Inflammatory macrophage treated with lipopolysaccharide for 1 hour (primary cell): ENCODE measurements at places on chromosomes 1 and 21.

DNA sequence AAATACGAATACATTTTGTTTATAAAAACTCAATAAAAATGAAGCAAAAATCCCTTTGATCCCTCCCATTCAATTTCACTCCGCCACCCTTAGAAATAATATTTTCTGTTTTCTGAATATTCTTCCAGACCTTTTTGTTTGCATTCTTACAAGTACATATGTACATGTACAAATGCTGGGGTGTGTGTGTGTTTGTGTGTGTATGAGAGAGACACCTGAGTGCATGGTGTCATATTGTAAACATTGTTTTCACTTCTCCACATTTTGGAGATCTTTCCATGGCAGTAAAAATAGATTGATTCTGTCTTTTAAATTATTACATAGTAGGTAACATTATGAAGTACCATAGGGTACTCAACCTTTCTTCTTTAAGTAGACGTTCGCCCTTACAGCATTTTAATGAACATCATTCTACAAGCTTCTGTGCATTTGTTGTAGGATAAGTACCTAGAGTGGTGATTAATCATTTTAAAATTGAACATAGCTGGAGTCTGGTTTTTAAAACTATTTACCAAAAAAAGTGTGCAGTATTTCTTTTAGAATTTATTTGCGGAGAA is 1.3 kb upstream of the MPC2 start:
- no peak for DNase-seq

- DNase-seq = no peak
These were observed 29.6 kb upstream of the WASF2 start for GRCh38 chr1:27519331-27520258.

DNA sequence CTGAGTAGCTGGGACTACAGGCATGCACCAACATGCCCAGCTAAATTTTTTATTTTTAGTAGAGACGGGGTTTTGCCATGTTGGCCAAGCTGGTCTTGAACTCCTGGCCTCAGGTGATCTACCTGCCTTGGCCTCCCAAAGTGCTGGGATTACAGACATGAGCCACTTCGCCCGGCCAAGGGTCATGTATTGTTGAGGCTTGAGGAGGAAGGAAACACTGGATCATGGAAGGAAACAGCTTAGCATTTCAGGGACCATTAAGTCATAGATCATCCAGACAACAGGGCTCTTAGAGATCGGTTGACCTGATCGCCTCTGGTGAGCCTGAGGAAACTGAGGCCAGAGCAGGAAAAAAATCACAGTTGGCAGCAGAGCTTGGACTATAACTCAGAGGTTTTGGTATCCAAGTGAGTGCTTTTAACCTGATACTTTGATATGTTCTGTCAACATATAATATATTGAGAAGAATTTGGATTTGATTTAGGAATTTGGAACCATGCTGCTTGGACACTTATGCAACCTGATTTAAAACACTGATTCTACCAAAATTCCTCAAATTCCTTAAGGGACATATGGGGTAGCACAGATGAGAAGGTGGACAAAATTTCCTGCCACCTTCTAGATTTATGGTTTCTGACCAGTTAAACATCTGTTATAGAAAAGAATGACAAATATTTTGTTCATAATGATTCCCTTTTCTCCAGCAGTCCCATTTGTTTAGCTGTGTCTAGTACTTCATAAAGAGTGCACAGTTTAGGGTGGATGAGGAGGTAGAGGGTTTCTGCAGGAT is 13.1 kb upstream of the BMP8A start:
- no peak for DNase-seq

DNA sequence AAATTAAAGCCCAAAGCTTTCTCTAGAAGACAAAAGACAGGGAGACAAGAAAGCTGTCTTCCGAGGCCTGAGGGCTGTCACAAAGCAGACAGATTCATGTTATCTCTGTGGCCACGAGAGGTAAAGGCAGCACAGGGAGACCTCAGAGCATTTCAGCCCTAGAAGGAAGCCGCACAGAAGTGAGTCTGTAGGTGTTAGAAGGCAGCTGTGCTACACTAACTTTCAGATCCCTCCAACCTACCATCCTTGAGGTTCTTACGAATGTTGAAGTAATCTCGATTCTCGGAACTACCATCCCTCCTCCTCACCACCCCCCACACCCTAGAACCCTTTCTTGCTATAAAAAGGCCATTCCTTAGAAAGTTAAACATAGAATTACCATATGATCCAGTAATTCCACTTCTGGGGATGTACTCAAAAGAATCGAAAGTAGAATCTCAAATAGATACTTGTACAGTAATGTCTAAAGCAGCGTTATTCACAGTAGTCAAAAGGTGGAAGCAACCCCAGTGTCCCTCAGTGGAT is 21.5 kb upstream of the LYST start:
- DNase-seq = no peak

GRCh38 chr1:172657586-172657985 is 1.3 kb upstream of the FASLG start:
- DNase-seq = no peak

GRCh38 chr1:52636721-52637695 is 4.0 kb downstream of the SHISAL2A start:
- peak; percentile 38 for DNase-seq

DNA sequence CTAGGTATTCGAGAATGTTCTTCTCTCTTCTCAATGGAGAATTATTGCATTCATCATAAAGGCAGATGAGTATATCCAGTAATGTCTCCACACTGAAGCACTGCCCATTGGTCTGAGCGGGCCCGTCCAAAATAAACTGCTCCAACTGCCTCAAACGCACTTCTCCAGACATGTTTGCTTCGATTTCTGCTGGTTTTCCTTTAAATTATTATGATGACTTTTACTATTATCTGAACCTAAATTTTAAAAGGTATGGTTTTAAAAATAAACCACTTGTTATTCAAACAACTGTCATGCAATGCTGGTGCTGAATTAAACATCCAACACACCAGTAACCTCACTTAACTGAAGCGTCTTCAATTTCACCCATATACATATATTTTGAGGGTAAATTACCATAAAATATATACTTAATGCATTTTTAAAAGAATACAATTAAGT is 1.3 kb downstream of the CDC42BPA start:
- no peak for DNase-seq

GRCh38 chr1:36377791-36378492 is 7.8 kb downstream of the STK40 start:
- DNase-seq = peak; percentile 54

GRCh38 chr21:36861595-36862323 is 104.7 kb downstream of the HLCS start:
- no peak for DNase-seq

DNA sequence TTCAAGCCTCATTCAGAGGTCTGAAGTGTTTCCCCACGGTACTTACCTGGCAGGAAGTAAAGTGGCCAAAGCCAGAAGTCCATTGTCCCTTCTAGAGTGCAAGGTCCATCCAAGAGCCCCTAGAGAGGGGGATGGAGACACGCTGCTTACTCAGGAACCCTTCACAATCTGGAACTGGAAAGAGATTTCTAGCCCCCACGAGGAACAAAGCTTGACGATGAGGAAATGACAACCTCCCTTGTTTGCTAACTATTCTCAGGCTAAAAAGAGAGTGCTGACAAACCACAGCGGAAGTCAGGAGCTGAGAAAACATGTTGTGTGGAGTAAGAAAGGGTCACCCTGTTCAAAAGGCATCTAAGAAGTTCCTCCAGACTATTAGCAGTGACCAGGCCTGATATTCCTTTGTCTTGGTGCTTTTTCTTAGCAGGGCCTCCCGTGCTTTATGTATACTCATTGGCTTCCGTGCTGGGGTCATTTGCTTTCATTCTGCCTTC is at the start of gene FCMR:
FCMR (minus strand) TSS at position 170 of the 494 bp plus-strand sequence; CDS start at position 83, 87 bp downstream.
- DNase-seq = peak; percentile 74

- DNase-seq = no peak
These were observed 415.1 kb downstream of the ADGRL2 start for GRCh38 chr1:82215853-82216175.

DNA sequence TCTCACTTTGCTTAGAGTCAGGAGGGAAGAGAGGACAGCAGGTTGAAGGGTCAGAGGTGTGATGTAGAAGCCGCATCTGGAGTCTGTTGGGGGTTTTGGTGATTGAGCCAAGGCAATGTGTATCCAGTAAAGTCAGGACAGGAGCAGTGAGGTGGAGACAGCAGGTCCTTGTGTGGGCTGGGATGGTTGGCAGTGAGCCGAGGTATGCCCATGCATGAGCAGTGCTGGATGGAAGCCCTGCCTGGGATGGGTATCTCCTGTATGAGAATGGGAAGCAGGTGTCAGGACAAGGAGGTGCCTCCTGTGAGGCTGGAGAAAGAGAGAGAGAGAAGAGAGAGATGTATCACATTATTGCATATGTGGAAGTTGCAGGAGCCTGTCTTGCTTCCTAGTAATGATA is 90.0 kb downstream of the OBSCN start:
- no peak for DNase-seq

DNA sequence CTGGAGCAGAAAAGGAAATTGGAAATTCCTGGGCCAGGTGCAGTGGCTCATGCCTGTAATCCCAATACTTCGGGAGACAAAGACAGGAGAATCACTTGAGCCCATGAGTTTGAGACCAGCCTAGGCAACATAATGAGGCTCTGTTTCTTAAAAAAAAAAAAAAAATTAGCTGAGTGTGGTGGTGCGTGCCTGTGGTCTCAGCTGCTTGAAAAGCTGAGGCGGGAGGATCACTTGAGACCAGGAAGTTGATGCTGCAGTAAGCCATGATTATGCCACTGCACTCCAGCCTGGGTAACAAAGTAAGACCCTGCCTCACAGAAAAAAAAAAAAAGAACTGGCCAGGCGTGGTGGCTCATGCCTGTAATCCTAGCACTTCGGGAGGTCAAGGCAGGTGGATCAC is 56.7 kb downstream of the SRSF11 start:
- DNase-seq = no peak

DNA sequence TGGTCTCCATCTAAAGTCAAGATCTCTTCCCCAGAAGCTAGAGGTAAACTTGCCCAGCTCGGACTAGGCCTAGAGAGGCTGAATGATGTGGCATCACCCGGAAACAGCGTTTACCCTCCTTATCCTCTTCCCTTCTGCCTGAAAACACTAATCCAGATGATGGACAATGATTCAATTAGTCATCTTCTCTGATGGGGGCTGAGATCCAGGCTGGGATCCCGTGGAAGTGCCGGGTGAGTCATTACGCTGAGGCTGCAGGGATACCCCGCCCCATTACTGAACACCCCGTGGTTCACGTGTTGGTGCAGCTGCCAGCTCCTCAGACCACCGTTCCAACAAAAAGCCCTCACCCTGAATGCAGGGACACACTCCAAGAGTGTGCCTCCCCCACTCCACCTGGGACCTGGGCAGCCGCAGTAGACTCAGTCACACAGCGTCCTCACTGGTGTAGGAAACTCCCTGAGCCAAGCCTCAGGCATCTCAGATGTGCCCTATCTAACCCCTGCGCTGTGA is 2.0 kb downstream of the S100A6 start:
- DNase-seq = no peak

DNA sequence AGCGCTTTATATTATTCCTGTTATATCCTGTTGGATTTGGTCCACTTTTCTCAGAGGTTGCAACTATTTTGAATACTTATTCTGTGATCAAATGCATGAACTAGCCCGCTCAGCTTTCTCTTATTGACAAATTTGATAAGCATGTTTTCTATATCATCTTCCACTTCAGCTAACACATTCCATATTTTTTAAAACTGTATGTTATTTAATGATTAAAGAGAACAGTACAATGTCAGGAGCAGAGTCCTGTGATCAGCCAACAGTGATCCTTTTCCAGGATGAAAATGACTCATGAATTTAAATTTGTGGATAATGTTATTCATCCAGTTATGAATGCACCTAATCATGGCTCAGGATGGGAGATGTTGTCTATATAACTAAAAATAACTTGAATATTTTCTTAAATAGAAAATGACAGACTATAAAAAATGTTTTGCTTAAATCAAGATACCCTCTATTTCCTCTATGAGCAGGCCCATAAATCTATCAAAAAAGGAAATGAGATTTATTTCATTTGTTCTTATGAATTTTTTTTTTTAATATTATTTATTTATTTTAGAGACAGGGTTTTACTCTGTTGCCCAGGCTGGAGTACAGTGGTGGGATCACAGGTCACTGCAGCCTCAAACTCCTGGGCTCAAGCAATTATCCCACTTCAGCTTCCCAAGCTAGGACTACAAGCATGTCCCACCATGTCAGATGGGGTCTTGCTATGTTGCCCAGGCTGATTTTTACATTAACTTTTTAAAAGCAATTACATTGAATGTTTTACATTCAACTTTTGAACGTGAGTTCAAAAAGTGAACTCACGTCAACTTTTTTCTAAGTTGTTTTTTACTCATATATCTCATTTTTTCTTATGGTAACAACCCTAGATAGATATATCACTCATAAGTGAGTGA is 12.5 kb downstream of the BPNT1 start:
- no peak for DNase-seq

GRCh38 chr1:110648417-110648816 is 26.3 kb downstream of the KCNA3 start:
- DNase-seq = no peak

DNA sequence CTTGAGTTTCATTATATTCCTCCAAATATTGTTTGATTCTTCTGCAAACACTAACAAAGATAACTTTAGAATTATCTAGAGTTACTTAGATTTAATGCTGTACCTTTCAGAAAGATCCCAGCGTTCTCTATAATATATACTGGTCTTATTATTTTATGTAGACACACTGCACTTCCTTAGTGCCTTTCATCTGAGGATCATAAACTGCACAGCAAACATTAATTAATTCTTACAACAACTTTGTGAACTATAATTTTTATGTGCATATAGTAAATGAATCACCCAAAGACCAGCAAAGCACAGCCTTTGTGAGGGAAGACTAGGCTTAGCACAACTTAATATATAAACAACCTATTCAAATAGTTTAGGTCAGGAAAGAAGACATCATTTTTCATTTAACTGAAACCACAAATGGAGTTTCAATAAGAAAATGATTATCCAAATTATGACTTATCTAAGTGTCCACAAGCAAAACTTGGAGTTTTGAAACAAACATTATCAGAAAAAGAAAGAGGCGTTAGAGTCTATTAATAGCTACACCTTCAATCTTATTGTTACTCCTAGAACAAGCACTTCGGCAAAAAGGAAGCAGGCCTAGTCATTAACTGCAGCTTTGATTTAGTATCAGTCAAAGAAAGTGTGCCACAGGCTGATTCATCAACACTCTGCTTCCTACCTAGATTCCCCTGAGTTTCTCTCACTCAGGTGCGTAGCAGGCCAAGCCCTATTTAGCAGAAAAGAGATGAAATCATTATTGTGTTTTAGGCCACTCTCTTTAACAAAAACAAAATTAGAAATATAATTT is 22.5 kb upstream of the RC3H1 start:
- no peak for DNase-seq

GRCh38 chr1:93302078-93302477 is 43.6 kb upstream of the DR1 start:
- DNase-seq = no peak

GRCh38 chr1:107246775-107247345 is 106.0 kb downstream of the NTNG1 start:
- no peak for DNase-seq

DNA sequence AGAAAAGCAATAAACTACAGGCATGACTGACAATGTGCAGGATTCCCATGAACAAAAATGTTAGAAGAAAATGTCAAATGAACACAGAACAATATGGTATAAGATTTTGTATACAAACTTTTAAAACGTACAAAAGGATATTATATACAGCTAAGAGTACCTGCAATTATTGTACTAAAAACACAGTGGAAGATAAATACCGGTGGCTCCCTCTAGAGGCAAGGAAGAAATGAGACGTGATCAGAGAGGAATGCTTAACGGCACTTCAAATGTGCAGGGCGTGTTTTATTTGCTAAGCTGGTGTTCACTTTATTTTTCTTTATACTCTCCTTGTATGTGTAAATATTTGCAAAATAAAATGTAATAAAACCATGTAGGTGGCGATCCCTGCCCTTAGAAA is 191.8 kb upstream of the SAMSN1 start:
- DNase-seq = peak; percentile 30

- DNase-seq = no peak
These were observed 50.0 kb upstream of the SYT6 start for GRCh38 chr1:114203595-114204128.
